Inflammatory macrophage treated with lipopolysaccharide for 4 hours (primary cell): ENCODE measurements at places on chromosomes 1 and 21.

DNA sequence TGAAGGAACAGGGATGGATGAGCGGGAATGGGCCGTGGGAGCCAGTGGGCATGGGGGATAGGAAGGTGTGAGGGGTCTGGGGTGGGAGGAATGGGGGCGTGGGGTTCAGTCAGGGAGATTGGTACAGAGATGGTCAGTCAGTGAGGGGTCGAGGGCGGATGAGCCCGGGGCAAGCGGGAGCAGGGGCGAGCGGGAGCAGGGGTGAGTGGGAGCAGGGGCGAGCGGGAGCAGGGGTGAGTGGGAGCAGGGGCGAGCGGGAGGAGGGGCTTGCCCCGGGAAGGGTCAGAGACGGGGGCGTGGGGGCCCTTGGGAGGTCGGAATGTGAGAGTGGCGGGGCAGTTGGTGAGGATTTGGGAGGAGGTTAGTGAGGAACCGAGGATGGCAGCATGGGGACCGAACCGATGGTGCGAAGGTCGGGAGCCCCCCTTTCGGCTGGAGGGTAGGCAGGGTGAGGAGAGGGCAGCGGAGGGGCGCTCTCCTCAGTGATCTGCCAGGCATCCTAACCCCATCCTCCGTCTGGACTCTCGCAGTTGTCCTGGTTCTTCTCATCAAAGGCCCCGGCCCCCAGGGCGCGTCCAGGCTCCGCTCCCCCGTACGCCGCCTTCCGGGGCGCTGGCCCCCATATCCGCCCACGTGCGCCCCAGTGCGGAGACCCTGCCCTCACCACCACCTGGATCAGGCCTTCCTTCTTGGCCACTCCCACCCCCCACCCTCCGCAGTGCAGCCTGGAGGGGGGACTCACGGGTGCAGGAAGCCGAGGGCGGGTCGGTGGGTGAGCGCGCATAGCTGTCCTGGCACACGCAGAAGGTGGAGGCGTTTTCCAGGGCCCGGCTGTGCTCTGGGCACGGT lies 11.2 kb downstream of the EPHA10 start:
- no peak for DNase-seq

DNA sequence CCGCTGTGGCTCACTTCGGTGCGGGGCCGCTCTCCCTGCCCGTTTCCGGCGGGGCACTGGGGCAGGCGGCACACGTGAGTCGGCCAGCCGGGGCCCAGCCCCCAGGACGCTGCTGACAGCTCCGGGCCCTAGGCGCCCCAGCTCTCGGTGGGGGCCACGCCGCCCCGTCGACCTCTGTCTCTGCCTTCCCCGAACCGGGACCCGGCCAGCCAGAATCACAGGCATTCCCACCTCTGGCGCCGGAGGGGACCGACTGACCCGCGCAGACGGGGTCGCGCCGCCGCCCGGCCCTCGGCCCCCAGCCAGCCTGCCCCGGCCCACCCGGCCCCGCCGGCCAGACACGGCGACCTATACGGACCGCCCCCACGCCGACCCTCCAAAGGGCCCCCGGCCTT lies 755 bp downstream of the SCMH1 start:
- DNase-seq = peak; percentile 22

GRCh38 chr1:149986486-149987296 lies 23.8 kb downstream of the OTUD7B start:
- no peak for DNase-seq

GRCh38 chr1:170807432-170807831 lies 127.9 kb upstream of the MROH9 start:
- DNase-seq = no peak

DNA sequence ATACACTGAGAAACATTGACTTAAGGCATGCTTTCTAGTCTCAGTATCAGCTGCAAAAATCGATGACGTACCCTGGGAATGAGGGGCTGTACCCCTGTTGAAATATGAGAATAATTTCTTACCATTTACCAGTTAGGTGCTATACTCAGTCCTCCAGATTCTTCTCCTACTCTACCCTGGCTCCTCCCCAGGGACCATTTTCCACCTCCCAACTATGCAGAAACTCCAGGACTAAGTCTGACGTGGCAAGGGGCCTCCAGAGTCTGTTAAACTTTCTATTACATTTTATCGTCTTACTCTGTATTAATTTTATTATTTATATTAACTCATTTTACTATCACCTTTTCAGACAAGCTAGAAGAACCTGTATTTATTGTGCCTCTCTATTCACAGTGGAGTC lies 124.3 kb downstream of the CYYR1 start:
- DNase-seq = no peak

GRCh38 chr1:235799264-235799663 lies 67.4 kb downstream of the LYST start:
- no peak for DNase-seq

DNA sequence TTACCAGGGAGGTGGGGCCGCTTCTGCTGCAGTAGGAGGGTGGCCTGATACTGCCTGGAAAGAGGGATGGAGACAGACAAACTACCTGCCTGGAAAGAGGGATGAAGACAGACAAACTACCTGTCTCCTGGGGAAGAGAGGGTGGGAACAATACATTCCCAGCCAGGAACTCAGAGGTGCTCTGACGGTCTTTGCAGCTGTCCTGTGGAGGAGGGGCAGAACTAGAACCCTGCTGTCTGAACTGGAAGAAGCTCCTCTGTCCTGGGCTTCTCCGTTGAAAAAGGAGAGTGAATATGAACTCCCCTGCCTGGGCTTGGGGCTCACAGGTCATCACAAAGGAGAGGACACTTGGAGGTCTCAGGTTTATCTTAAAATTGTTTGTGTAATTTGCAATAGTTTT lies 40.3 kb upstream of the ETV3 start:
- DNase-seq = no peak

DNA sequence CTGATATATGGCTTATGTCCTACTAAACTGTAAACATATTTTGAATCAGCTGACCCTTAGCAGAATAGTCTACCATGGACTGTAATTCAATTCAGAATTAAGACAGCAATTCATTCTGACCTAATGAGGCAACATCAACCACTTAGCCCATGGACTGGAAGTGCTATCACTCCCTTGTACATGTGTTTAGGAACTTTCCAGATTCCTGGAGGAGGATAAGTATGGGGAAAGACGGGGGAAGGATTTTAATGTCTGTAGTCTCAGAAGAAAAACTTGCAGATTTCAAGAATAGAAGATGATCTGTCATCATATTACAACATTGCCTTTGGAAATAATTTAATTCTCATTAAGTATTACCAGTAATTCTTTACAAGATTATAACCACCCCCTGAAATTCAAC lies 56.3 kb downstream of the PTGFR start:
- no peak for DNase-seq

DNA sequence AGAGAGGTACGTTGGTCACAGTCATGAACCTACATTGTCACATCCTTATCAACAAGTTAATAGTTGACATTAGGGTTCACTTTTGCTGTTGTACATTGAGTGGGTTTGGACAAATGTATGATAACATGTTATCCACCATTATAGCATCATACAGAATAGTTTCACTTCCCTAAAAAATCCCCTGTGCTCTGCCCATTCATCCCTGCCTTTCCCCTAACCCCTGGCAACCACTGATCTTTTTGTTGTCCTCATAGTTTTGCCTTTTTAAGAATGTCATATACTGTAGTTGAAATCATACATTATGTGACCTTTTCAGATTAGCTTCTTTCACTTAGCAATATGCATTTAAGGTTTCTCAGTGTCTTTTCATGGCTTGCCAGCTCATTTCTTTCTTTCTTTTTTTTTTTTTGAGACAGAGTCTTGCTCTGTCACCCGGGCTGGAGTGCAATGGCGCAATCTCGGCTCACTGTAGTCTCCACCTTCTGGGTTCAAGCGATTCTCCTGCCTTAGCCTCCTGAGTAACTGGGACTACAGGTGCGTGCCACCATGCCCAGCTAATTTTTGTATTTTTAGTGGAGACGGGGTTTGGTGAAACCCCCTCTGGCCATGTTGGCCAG lies 50.6 kb downstream of the UCK2 start:
- peak; percentile 88 for DNase-seq

DNA sequence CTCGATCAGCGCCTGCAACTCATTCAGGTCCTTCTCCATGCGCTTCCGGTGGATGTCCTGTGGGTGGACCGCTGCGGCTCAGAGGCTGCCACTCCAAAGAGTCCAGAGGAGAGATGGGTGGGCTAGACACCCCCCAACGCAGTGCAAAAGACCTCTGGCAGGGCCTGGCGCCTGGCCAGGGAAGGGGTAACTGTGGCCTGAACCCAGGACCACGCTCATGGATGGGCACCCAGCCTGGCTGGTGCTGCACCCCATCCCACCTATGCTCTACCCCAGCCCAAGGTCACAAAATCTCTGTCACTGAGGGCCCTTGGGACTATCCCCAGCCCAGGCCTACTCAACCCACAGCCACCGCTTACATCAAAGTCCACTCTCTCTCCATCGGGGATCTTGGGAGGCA lies 12.2 kb downstream of the TNNT2 start:
- no peak for DNase-seq

GRCh38 chr1:112544011-112544688 lies 35.4 kb downstream of the WNT2B start:
- peak; percentile 81 for DNase-seq

DNA sequence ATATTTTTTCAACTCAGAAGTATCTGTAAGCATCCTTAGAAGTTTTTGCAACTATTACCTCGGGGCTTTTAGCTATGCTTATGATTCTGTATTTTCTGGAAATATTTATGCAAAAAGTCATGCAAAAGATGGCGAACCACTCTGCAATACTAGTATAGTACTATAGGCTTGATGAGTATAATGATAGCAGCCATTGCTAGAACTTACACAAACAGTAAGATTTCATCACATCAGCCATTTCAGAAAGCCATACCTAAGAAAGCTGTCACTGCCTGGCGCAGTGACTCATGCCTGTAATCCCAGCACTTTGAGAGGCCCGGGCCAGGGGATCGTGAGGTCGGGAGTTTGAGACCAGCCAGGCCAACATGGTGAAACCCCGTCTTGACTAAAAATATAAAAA lies 227.1 kb downstream of the LRRC7 start:
- no peak for DNase-seq

- peak; percentile 85 for DNase-seq
These were observed 17.7 kb downstream of the PTPRC start for GRCh38 chr1:198656500-198656932.

GRCh38 chr1:15542388-15543250 lies 16.0 kb downstream of the DNAJC16 start:
- DNase-seq = no peak

GRCh38 chr1:152220166-152221163 lies 3.5 kb downstream of the HRNR start:
- no peak for DNase-seq

- peak; percentile 59 for DNase-seq
These were observed 88.3 kb upstream of the IPO9 start for GRCh38 chr1:201740670-201741111.

GRCh38 chr1:30378003-30378596 lies 345.3 kb downstream of the MATN1 start:
- no peak for DNase-seq

GRCh38 chr1:226949401-226949800 lies 9.3 kb downstream of the COQ8A start:
- DNase-seq = no peak

DNA sequence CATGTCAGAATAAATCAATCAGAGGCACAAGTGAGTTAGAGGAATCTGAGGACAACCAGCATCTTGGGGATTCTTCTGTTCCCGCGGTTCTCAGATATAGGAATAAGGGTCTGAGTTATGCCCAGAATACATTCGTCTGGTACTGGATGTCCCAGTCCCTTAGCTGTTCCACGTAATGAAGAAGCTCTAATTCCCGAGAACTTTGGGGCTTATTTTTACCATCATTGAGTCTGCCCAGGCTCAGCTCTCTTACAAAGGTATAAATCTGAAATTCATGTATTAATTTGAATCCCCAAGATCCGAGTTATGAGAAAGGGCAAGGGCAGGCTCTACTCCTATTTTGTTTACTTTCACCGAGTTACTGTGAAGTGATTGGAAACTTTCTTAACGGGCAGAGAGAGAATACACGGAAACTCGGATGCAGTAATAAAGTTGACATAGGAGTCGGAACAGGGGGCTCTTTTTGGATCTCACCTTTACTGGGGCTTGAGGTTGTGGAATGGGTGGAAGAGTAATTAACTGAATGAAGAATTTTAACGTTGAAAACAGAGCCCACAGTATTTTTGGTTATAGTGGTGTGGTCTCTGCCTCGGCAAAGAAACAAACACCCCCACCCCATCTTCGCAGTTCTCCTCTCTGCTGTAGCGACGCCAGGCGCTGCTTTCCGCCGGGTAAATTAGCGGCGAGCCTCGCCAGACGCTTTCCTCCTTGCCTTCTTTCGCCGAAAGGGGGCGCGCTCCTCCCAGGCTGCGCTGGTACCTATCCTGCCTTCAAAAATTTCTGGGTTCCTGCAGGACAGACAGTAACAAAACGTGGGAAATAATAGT lies 7.1 kb downstream of the PRRX1 start:
- no peak for DNase-seq

- DNase-seq = no peak
These were observed 185.0 kb upstream of the PTBP2 start for GRCh38 chr1:96536581-96536980.

- DNase-seq = peak; percentile 54
These were observed at the start of gene HEYL for GRCh38 chr1:39639305-39640130. Gene HEYL, minus strand, starts transcription at chr1:39639643. Its CDS starts 18 bp downstream, at chr1:39639625.

GRCh38 chr21:36099000-36099399 lies 29.2 kb downstream of the CBR1 start:
- no peak for DNase-seq

- no peak for DNase-seq
These were observed 140.4 kb downstream of the ROR1 start for GRCh38 chr1:63914241-63914640.

DNA sequence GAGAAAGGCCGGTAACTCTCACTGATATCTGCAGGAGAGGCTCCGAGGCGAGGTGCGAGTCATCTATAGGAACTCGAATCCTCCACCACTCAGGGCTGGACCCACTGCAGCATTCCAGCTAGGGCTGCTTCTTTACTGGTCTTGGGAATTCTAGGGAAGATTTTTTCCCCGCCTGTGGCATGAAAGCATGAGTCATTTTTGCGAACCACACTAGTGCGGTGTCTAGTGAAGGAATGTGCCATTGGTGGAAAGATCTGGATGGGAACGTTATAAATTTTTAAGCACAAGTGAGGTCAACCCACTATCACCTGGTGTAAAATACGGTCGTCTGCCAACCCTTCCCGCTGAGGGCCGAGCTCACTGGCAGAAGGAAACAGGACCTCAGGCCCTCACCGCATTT lies 49.7 kb downstream of the SYF2 start:
- DNase-seq = no peak

GRCh38 chr1:242602001-242602400 lies 77.5 kb upstream of the PLD5 start:
- DNase-seq = no peak

GRCh38 chr1:15152318-15153183 lies 996 bp upstream of the TMEM51 start:
- peak; percentile 82 for DNase-seq

DNA sequence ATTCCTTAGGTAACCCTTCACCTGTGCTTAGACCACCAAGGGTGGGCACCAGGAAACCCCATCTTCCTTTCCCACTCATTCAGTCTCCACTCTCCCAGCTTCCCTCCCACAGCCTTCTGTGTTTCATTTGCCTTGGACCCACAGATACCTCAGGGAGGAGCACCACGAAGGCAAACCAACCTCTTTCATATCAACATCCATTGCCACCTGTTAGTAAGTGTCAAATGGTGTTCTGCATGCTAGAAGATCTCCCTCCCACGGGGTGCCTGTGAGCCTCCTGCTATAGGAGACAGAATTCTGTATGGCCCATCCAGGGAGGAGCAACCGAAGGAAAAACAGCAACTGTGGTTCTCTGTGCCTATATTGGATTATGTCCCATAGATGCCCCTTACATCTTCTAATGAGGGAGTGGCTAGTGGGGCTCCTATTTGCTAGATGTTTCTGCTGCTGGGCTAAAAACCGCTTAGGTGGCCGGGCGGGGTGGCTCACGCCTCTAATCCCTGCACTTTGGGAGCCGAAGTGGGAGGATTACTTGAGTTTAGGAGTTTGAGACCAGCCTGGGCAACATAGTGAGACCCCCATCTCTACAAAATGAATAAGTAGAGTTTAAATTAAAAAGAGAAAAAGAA lies 25.6 kb upstream of the SCCPDH start:
- no peak for DNase-seq
